ENCODE measurements at places on chromosomes 4 and X.

DNA sequence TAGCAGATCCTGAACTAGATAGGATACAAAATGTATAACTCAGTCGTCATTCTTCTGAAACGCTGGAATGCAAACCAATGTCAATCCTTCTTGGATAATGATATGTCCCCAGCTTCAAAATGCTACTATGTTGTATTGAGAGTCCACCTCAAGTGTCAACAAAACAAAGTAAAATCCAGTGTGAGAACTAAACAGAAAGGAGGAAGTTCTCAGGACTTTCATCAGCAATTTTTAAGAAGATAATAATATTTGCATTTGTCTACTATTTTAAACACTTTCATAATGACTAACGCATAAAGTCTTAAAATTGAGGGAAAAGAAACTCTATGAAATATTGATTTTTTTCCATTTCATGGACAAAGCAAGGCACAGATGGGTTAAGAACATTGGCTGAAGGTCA, 36.3 kb downstream of the SOD3 start:
- no peak for DNase-seq

GRCh38 chr4:118273642-118274041, 79.2 kb downstream of the PRSS12 start:
- no peak for DNase-seq

DNA sequence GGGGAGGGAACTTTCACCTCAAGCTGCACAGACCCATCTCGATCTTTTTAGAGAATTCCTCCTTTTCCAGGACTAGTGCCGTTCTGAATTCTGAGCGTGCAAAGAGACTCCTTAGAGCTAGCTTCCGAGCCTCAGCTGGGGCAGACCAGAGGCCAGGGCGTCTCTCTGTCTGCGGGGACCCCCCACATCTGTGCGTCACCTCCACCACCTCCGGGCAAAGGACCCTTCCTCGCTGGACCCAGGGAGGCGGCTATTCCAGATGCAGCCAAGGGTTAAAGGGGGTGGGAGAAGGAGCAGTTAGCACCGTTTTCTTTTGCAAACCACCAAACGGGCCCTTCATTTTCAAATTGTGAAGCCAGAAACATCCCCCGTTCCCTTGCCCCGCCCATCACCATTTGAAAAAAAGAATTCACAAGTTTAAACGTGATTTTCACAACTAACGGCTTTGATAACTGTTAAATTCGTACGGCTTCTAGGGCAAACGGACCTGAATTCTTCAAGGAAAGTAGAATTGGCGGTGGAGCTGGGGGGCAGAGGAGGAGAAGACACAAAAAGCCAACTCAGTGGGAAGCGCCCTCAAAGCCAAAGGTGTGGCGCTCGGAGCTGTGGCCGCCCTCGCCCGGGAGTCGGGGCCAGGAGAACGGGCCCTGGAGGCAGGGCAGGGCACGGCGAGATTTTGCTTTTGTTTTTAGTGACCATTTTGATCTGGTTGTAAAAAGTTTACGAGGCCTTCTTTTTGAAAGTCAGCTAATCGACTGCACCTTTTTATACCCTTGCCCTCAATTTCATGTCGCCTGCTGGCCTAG, 3.3 kb upstream of the PDGFRA start:
- no peak for DNase-seq

GRCh38 chr4:51859476-51860031, 16.6 kb downstream of the DCUN1D4 start:
- no peak for DNase-seq

- DNase-seq: no peak
Observed at GRCh38 chr4:7279902-7280301, 87.6 kb downstream of the SORCS2 start.

DNA sequence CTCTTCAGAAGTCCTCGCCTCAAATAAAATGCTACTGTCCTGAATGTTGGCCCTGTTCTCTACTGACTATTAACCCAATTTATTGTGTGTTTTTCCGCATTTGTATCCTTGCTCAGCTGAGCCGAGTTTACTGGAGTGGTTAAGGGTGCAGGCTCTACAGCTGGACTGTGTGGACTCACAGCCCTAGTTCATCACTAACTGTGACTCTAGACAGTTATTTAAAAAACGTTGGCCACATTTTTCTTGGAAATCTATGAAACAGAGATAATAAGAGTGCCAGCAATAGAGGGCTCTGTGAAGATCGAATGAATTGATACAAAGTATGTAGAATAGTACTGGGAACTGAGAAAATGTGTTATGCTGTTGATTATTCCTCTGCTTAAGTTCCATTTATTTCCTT, 2.9 kb upstream of the GUF1 start:
- DNase-seq: no peak

DNA sequence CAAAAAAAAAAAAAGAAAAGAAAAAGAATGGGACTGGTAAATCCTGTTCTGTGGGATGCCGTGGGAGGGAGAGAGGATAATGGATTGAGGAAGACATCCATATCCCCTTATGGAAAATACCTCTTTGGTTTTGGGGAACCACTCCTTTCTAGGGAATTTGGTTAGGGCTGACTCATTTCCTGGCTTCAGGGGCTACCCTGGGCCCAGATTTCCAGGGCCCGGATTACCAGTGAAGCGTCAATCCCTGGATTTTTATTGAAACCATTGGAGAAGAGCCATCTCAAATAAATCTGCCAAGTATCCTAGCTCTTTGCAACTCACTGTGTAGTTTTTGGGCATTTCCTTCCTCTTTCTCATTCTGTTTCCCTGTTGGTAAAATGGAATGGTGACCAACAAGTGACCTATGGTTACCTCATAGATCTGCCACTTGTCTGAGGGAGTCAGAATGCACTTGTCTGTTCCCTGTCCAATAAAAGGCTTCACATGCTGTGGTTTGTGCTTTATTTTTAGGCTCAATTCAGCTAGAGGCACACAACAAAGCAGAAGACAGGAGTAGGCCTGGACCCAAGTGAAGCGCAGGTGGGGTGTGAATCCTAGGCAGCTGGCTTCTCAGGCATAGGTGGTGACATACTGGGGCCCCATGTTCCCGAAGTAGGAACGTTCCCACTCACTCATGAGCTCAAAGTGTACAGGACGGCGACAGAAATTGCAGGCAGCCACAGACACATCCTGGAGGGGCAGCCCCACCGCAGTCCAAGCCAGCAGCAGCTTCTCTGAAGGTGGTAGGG, 8.6 kb downstream of the APEX2 start:
- DNase-seq: no peak

GRCh38 chr4:38787693-38788092, 4.9 kb upstream of the TLR10 start:
- no peak for DNase-seq

Measured in NCI-H446 treated with DMSO at 0.1 percent for 48 hours (cell line).